ENCODE measurements at places on chromosomes 3 and 15. TPM values are rescaled to one million over a fixed set of nuclear protein-coding genes. Genes with fewer than 3 reads are reported as not detected.

- no peak for DNase-seq
Observed at GRCh38 chr15:39202641-39203040, 378.2 kb upstream of the THBS1 start.

DNA sequence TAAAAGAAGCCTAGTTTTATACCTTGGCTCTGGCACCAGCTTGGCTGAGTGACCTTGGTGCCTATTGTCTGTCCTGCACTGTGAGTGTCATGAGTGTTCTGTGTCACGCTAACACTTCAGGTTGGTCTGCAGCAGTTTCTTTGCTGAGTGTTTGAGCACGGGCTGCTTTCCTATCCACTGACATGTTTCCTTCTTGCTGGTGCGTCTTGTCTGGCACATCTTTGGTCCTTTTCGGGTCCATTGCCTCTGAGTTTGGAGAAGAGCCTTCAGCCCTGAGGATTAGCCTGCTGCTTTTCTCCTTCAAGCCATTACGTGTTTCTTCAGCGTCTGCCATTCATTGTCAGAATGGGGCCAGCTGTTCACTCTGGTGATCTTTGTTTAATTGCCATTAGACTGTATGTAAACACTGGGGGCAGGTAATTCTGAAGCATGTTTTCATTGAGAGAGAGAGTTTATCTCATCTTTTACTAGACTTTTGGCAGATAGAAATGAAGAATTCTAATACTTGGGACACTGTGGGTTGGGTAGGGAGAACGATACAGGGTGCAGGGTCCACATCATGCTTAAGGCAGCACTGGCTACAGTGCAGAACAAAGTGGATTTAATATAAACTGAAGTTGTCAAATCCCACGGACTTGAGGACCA lies 55.5 kb downstream of the LRRC28 start:
- DNase-seq = no peak

DNA sequence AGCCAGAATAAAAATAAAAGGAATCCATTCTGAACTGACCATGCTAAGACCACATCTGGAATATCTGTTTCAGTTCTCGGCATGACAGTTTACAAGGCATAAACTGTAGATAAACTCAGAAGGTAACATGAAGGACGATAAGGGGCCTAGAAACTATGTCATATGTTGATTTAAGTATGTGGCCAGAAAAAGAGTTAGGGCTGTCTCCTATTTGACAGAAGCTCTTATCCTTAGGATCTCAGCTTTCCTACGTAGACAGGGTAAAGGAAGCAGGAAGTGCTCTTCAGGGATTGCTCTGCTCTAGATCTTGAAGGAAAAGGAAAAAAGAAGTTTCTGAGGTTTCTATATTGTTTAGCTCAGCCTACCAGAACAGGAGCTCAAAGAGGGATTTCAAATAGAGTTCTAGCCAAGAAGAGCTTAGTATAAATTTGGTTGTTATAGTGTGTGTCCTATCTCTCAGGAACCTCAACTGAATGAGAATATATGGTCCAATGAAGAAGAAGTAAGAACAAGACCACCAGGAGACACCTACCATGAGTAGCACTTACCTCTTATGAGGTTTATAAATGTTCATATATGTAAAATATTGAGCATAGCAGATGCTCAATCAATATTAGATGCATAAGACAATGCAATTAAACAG lies 59.2 kb downstream of the TP53BP1 start:
- DNase-seq = no peak

DNA sequence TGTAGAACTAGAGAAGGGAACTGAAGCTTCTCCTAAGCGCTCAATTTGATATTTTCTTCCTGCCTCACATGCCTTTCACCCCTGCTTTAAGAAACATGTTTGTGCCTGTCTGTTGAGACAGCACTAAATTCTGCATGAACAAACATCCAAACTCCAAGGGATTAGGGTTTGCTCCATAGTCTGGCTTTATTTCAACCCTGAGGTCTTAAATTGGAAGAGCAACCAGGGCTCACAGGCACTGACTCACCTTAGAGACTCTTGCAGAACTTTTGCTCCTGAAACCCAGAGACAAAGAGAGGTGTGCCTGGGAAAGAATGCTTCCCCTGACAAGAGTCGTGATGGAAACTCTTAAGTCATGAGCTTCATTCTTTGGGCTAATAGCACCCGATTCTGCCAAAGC lies 393.9 kb upstream of the MCTP2 start:
- DNase-seq = no peak

DNA sequence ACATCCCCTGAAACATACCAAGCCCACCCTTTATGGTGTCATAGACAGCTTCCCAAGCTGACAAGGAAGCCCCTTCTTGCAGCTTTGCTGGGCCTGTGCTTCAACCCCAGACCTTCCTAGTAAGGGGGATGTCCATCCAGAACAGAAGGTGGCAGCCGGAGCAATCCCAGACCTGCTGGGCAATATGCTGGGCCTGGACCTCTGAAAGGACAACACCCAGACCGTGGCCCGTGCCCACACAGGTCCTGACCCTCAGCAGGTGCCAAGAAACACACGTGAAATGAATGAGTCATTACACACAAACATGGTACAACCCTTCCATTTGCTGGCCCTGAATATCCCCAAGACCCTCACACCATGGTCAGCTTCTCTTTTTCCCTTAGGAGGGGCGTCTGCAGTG lies 19.8 kb upstream of the VILL start:
- no peak for DNase-seq

GRCh38 chr3:107130089-107130700 lies 247.0 kb upstream of the CCDC54 start:
- DNase-seq = no peak

GRCh38 chr3:171851660-171852058 lies 8.5 kb downstream of the TMEM212 start:
- peak; percentile 98 for DNase-seq

DNA sequence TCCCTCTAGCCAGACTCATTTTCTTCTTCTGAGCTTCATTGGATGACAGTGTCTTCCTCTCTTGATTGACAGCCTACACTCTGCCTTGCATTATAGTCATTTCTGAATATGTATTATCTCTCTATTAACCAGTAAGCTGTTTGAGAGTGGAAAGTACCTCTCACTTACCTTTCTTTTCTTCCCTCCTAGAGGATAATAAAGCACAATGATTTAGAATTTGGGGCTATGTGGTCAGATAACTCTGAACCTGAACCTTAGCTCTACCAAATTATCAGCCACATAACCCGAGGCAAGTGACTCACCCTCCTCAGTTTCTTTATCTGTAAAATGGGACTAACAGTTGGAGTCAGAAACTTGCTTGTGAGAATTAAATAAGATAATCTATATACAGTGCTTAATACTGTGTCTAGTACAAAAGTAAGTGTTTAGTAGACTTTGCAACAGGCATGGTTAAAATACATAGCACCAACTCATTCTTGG lies 331.8 kb upstream of the TBL1XR1 start:
- DNase-seq = no peak

- no peak for DNase-seq
Observed at GRCh38 chr3:127037971-127038446, 55.1 kb downstream of the PLXNA1 start.

GRCh38 chr3:195794708-195795107 lies 17.0 kb downstream of the MUC4 start:
- DNase-seq = no peak

DNA sequence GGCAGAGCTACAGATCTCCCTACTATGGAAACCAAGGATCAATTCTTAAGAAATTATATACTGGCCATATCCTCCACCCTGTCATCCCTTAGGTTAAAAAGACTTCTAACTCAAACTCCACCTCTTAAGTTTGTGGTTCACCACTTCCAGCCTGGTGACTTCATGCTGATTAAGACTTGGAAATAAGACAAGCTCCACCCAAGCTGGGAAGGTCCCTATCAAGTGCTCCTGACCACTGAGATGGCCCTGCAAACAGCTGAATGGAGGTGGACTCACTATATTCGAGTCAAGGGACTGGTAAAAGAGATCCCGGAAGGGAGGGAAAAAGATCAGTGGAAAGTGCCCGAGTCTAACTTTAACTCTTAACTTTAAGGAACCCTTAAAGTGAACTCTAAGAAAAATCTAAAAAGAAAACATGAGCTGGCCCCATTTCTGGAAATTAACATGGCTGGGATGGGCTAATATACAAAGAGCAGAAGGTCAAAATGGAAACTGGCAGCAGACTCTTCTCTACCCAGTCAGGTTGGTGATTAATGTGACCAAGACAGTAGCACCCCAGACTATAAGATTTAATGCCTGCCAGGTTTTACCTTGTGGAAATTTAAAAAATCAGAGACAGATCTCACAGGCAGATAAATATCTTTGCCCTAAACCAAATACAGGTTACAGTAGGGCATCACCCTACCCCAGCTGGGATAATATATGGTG lies 43.9 kb downstream of the PPCDC start:
- DNase-seq = no peak

The SLC2A2 gene
- not detected for total RNA-seq

The ADAMTS9 gene
- total RNA-seq = 72.1 TPM

The PCNP gene
- total RNA-seq = 59.4 TPM

The CX3CR1 gene
- not detected for total RNA-seq

The TFRC gene
- total RNA-seq = 66.3 TPM
